Calu3 (cell line): ENCODE measurements at places on chromosomes 5 and 9.
A peak's percentile ranks its signal among the peaks of the same experiment; 100 is the strongest.

DNA sequence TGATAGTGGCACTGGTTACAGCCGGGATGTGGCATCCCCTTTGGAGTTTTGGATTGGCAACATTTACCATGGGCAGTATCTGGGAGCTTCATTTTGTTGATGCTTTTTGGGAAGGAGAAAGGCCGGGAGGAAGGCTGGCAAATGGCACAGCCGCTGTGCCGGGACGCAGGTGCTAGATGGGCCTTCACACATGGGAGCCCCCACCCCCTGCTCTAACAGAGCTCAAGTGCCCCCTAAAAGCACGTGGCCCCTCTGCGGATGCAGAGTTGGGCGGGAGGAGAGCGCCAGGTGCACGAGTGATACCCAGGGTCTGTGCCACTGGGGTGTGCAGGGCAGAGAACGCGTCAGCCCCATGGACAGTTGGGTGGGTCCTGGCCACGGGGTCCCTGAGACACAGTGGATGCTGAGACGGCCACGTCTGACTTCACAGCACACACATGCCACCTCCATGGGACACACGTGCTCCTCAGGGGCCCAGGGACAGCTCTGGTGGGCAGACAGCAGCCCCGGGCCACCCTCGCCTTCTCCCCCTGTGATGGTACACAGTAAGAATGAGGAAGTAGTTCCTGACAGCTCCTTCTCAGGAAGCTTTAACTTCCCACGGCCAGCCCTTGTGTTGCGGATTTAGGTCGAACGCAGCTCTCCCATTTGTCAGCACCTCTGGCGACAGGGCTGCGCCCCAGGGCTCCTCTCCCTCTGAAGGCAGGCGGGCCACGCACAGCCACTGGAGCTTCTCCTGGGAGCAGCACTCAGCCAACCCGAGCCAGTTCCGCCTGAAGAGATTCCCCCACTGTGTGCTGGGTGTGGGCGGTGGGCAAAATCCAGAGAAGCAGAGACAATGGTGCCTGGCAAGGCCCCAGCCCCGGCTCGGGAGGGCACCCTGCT lies 10.8 kb downstream of the SLC9A3 start:
- DNase-seq, result no peak

GRCh38 chr5:139763930-139764791 lies 31.4 kb upstream of the PSD2 start:
- no peak for DNase-seq

DNA sequence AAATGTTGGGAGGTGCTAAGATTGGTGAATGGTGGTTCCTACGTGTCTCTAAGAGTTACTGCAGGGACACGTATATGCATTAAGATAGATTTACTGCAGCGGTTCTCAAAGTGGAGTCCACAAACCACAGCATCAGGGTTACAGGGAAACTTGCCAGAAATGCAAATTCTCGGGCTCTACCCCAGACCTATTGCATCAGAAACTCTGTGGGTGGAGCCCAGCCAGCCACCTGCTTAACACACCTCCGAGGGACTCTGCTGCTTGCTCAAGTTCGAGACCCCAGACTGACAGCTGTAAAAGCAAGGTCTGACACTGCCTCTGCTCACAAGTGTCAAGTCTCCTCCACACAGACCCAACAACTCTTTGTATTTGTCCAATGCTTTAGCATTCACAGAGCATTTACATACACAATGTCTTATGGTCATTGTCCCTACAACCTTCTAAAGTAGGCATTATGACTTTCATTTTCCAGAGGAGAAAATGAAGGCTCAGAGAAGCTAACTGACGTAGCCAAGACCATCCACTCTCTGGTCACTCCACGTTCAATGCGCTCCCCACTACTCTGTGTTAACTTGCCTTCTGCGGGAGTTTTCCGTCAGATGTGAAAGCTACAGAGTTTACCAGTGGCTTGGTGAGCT lies 48.8 kb downstream of the HSD17B3 start:
- DNase-seq, result no peak

DNA sequence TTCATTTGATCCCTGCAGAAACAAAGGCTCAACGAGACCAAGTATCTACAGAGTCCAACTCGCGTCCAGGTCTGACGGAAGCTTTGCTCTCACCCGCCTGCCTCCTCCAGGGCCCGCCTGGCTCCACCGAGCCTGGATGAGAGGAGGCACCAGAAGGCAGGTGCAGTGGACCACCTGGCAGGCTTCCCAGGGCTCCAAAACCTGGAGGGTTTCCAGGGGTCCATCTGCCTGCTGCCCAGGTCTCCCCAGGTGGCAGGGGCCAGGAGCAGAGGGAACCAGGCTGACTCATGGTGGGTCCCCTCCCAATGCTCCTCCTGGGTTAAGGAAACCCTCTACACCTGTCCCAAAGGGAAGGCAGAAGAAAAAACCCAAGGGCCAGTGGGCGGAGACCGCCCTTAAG lies 59.5 kb downstream of the VAV2 start:
- no peak for DNase-seq

DNA sequence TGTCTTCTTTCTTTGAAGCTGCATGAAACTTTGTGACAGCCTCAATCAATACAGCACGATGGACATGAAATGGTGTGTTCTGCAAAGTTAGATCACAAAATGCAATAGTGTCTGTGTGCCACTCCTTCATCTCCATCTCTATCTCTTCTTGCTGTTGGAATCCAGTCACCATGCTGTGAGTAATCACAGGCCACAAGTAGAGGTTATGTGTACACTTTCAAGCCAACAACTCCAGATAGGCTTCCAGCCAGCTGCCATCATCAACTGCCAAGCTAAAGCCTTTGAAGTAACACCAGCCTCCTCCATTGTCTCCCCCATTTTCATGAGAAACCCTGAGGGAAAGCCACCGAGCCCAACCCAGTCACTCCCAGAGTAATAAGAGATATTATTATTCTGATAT lies 360.6 kb downstream of the PTPRD start:
- no peak for DNase-seq

- DNase-seq, result peak; percentile 36
Measured at GRCh38 chr5:94968507-94969095, 316.3 kb downstream of the MCTP1 start.

- DNase-seq, result no peak
Measured at GRCh38 chr9:97651646-97652045, 18.0 kb downstream of the NCBP1 start.

GRCh38 chr5:3607541-3608181 lies 12.0 kb downstream of the IRX1 start:
- DNase-seq, result no peak

DNA sequence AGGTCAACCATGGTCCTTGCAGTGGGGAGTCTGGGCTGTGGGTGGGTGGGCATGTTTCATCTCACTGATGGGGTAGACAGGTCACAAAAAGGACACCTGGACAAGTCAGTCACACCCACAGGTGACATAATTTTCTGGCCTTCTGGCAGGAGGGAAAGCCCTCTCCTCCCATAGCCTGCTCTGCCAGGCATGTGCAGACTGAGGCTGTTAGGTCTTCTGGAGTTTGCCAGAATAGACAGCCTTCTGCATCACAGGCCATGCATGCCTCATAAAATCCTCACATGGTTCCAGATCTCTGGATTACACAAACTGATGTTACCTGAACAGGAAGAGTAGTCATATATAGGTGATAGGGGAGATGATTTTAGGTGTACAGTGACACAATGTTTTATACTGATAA lies 49.1 kb downstream of the ARHGAP26 start:
- peak; percentile 33 for DNase-seq

DNA sequence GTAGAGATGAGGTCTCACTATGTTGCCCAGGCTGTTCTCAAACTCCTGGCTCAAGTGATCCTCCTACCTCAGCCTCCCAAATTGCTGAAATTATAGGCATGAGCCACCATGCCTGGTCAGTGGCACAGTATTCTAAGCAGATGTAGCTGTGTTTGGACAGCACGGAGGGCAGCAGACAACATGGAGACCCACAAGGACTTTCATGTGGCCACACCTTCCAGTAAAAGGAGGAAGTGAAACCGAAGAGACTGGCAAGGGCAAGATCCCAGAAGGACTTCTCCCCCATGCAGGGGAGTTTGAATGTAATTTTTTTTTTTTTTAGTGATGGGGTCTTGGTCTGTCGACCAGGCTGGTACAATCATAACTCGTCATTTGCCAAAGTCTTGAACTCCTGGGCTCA lies 172.2 kb downstream of the TRPM3 start:
- DNase-seq, result no peak

DNA sequence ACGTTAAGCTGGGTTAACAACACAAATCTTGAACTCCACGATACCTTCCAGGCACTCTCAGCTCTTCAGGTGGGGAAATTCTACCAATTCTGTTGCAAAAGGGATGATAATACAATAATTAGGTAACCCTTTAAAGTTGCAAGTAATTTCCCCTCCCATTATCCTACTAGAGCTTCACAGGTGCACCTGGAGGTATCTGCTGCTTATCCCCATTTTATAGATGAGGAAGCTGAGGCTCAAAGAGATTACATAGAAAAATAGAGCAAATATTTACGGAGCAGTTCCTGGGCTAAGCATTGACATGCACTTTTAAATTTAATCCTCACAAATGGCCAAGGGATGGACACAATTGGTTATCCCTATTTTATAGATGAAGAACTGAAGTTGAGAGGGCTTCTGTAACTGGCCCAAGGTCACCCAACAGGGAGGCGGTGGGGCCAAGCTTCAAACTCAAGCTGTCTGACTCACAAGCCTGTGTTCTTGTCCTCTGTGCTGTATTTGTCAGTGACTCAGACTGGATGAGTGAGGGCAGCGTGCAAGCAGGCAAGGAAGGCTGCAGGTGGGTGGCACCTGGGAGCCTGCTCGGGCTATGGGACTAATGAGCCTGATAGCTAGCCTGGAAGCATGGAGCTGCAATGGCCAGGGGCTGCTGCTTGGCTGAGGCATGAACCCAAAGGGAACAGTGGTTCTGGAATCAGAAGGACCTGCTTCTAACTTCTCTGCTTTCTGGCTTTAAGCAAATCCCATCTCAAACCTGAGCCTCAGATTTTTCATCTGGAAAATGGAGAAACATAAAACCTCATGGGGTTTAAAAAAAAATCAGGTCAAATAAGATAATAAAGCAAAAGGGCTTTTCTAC lies 105.5 kb downstream of the PDE6A start:
- DNase-seq, result peak; percentile 50

DNA sequence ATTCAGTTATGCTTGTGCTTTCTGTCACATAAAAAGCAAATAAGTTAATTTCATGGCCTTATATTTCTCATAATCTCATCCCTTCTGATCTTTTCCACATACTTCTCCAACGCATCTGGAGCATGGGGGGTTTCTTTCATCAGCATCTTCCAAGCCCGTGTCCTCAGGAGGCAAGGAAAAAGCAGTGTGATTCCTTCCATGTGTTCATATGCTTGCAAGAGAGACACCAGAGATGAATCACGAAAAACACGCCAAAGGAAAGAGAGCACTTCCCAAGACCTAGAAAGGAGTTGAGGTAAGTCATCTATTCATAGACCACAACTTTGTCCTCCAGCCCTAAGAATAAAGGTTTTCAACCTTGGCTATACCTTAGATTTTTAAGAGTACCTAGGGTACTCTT lies 26.0 kb upstream of the SVEP1 start:
- DNase-seq, result no peak

DNA sequence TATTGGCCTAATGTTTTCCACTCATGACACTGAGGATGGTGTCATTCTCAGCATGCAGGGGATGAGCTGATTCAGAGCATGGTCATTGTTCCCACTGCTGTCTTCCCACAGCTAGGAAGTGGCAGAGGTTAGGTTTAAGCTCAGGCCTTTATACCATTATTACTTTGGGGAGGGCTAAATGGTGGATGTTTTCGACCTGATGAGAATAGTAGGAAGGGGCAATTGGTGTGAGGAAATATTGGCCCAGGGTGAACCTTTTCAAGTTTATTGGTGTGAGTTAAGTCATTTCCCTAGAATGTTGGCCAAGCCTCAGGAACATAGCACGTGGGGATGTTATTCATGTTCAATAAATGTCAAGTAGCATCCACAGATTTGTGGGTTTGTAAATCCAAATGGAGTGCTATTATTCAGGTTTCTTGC lies 59.6 kb downstream of the ARHGAP26 start:
- DNase-seq, result no peak

DNA sequence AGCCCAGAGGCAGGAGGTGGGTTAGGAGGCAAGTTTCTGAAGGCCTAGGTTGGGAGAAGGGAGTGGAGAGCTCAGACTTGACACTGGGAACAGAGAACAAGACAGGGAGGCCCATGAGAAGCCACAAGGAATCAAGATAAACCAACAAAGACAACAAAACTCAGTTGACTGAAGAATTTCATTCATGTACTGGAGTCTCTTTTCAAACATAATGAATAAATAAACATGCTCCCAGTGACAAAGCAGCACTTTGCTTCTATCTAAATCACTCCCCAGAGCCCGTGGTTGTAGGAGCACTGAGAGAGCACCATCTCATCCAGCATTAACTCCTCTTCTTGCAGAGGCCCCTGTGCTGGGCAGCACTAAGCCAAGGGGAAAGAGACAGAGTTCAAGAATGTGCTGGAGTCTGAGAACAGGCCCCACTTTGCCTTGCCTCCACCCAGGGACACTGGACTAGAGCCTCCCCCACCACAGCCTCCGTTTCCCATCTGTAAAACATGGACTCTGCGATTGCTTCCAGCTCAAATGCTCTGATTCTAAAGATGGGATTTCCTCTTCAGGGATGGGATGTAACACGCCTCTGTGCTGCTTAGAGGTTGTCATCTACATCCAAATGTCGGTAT lies 282.0 kb downstream of the SPOCK1 start:
- DNase-seq, result no peak

GRCh38 chr9:126169736-126170135 lies 156.9 kb upstream of the MVB12B start:
- DNase-seq, result no peak

DNA sequence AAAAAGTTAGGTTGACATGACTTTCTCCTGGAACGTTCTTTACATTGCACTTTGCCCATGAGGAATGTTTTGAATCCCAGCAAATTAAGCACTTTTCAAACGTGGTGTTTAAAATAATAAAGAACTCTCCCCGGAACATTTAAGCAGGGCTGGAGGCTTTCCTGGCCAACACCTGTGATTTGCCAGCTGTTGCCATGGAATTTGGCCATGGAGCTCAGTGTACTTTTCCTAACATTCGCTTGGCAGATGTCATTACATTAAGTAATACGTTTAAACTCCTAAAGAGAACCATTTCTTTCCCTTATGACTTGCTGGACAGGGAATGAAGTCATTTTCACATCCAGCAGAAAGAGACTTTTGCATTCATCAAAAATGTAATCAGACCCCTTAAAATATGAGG lies 146.1 kb downstream of the GAS1 start:
- DNase-seq, result no peak

DNA sequence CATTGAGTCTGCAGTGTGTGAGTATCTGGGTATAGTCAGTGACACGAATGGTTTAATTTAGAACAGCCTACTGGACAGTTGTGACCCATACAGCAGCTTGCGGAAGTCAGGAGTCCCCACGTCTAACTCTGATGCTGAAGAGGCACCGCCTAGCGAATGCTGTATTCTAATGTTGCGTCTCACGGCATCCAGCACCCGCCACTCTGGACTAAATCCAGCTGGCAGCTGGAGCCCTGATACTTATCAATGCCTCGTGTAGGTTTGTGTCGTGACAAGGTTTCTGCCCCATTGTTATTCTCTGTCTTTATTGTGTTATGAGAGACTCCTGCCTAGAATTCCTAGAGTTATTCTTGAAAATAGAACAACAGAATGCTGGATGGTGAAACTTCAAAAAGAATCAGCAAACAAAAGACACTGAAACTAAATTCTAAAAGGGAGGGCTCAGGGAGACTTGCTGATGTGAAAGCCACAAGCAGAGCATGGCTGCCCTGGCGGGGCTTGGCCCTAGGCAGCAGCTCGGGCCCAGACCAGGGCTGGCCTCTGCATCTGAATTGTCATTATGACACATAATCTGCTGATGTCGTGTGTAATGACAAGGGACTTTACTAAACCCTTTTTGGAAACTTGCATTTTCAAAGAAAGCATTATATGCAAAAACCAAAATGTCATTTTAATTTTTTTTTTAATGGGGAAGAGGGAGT lies 123.5 kb upstream of the ICE1 start:
- no peak for DNase-seq
